ENCODE measurements at places on chromosomes 11 and 22. TPM values are rescaled to one million over a fixed set of nuclear protein-coding genes. Genes with fewer than 3 reads are reported as not detected.

Gene AMPD3
- total RNA-seq = 24.9 TPM

Gene OR5B21
- total RNA-seq = not detected

Gene ENDOD1
- total RNA-seq = 33.4 TPM

Gene CDHR5
- total RNA-seq = not detected

Gene RCOR2
- 5.6 TPM for total RNA-seq

Gene FAM180B
- total RNA-seq = not detected

Gene TMEM86A
- total RNA-seq = 0.83 TPM

Measured in fibroblast of lung (primary cell).